ENCODE measurements at places on chromosomes 6 and 20.
A peak's percentile ranks its signal among the peaks of the same experiment; 100 is the strongest.

- DNase-seq, result no peak
Observed at GRCh38 chr6:151196555-151196954, 43.2 kb upstream of the AKAP12 start.

- DNase-seq, result no peak
Observed at GRCh38 chr6:161918628-161919205, 644.9 kb upstream of the AGPAT4 start.

GRCh38 chr6:138914701-138915100 lies 73.4 kb downstream of the REPS1 start:
- no peak for DNase-seq

- no peak for DNase-seq
Observed at GRCh38 chr6:12890171-12890790, 173.7 kb downstream of the PHACTR1 start.

- DNase-seq, result peak; percentile 20
Observed at GRCh38 chr6:16849280-16849987, 88.2 kb upstream of the ATXN1 start.

GRCh38 chr20:34022839-34023234 lies 29.1 kb downstream of the RALY start:
- no peak for DNase-seq

DNA sequence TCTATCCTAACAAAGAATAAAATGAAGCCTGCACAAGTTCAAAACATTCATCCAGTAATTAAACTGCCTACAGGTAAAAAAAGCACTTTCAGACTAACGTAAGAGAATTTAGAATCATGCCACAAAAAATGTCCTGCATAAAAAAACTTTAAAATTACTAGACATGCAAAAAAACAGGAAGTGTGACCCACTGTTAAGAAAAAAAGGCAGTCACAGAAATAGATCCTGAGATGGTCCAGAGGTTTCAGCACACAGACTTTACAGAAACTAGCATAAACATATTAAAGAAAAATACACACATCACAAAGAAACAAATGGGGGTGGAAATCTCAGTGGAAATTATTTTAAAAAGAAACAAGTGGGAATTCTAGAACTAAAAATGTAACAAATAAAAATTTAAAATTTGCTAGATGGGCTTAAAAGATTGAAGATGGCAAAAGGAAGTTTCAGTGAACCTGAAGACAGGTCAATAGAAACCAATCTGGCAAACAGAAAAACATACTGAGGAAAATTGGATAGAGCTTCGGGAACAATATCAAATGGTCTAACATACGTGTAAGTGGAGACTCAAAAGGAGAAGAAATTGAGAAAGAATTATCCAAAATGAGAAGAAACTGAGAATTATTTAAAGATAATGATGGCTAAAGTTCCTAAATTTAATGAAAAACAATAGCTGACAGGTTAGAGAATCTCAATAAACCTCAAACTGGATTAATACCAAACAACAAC lies 3.4 kb upstream of the ZNF133 start:
- DNase-seq, result peak; percentile 17

GRCh38 chr6:43021270-43022047 lies at the start of gene RRP36:
RRP36 (plus strand) TSS chr6:43021623; CDS start chr6:43021655, 32 bp downstream.
- peak; percentile 86 for DNase-seq

Data from eye (tissue), 1 donor.